Body of pancreas (tissue), 4 donors: ENCODE measurements at places on chromosomes 4 and X. TPM values are rescaled to one million over a fixed set of nuclear protein-coding genes. Genes with fewer than 3 reads are reported as not detected.
A peak's percentile ranks its signal among the peaks of the same experiment; 100 is the strongest.

HPGD gene
- total RNA-seq: 0.33 TPM

LINC00632 gene
- total RNA-seq: 88.3 TPM

FGF13 gene
- 0.66 TPM for total RNA-seq

ASB12 gene
- total RNA-seq: not detected

SERTM2 gene
- not detected for total RNA-seq

TMPRSS11D gene
- not detected for total RNA-seq

MAGEB17 gene
- total RNA-seq: 7.3 TPM

SCML1 gene
- 9.3 TPM for total RNA-seq

MAGEA8 gene
- not detected for total RNA-seq

- no peak overlapping the region for H3K27ac ChIP-seq
- DNase-seq: no peak
Measured at GRCh38 chr4:87330761-87331160, 8.1 kb upstream of the HSD17B13 start.

DNA sequence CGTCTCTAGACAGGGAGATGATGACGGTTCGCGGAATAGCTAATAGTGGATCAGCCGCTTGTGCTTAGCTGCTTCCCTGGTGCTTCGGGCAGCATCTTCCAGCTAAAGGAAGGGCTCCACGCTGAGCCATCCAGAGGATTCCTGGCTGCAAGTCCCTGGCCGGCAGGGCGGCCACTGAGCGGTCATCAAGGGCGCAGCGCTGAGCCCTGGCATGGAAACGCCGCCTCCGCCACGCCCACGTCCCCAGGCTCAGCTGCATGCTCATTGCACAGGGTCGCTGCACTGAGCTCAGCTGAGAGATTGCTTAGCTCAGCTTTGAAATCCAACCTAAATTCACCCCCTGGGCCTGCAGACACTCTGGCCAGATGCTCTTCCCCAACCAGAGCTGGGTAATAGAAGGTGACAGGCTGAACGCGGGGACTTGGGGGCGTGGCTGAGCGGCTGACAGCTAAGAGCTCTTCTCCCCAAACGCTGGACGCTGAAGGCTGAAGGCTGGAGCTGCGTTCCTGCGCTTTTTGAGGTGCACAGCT is 118.2 kb upstream of the KIT start:
- no peak overlapping the region for H3K27ac ChIP-seq
- no peaks in the 10 kb centered on the region for H3K27me3 ChIP-seq

GRCh38 chrX:110120025-110120424 is 117.1 kb downstream of the TMEM164 start:
- H3K36me3 ChIP-seq: no peaks in the 10 kb centered on the region
- H3K27ac ChIP-seq: no peak overlapping the region
- DNase-seq: peak; percentile 72
- no peaks in the 10 kb centered on the region for H3K27me3 ChIP-seq

DNA sequence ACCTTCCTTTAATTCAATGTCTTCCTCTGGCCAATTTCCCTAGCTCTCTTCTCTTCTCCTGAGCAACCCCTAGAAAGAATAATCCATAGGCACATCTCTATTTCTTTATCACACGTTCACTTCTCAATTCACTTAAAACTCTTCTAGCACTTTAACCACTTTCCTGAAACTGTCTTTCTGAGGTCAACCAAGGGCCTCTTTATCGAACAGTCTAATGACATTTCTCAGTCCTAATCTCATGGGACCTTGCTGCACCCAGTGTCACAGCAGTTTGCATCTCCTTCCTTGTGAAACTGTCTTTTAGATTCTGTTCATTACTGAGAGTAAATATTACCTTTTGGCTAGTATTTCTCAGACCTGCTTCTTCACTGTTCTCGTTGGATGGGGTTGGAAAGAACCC is 285.3 kb upstream of the RASGEF1B start:
- H3K4me1 ChIP-seq: no peaks in the 10 kb centered on the region
- no peak overlapping the region for H3K4me3 ChIP-seq
- no peak for DNase-seq
- H3K27me3 ChIP-seq: no peaks in the 10 kb centered on the region

GRCh38 chrX:65601126-65601525 is 66.3 kb upstream of the MSN start:
- no peaks in the 10 kb centered on the region for H3K27me3 ChIP-seq
- H3K27ac ChIP-seq: peak overlapping the region; percentile 64
- H3K4me1 ChIP-seq: peaks cover 15% of the 10 kb centered on the region
- H3K36me3 ChIP-seq: no peaks in the 10 kb centered on the region

DNA sequence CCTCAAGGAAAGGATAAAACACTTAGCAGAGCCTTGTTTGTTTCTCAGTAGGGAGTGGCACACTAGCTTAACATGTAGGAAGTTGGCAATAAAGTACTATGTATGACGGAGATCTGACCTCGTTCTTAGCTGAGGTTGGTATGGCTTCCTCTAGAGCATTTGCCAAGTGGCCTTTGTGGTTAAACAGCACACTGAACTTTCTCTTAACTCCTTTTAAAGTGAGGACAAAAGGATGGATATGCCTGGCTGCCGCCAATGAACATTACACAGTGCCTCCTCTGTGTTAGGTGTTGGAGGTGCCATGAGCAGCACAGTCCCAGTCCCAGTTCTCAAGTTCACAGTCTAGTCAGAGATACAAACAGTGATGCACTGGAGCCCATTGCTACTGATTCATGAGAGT is 54.4 kb downstream of the VGLL1 start:
- DNase-seq: no peak
- H3K36me3 ChIP-seq: no peaks in the 10 kb centered on the region
- no peak overlapping the region for H3K4me3 ChIP-seq
- no peaks in the 10 kb centered on the region for H3K4me1 ChIP-seq
- no peak overlapping the region for H3K27ac ChIP-seq

GRCh38 chr4:83932750-83933391 is 397.0 kb downstream of the GPAT3 start:
- no peaks in the 10 kb centered on the region for H3K4me1 ChIP-seq
- no peaks in the 10 kb centered on the region for H3K36me3 ChIP-seq
- no peaks in the 10 kb centered on the region for H3K27me3 ChIP-seq
- H3K4me3 ChIP-seq: no peak overlapping the region
- no peak overlapping the region for H3K27ac ChIP-seq

DNA sequence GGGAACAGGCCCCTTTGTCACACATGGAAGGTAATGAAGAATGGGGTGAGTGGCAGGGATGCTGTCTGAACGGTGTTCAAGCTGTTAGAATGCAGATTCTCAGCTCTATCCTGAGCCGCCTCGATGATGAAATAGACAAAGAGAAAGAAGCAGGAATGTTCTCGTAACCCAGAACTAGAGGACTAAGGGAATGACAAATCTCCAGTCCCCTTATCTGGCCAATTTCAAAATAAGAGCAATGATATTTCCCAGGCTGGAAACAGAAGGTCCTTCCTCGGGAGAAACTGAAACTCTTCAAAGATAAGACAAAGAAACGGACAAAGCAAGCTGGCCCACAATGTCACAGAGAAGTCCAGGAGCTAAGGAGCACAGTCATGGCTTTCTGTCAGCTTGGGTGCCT is 29.5 kb upstream of the MTNR1A start:
- H3K27me3 ChIP-seq: no peaks in the 10 kb centered on the region
- no peaks in the 10 kb centered on the region for H3K36me3 ChIP-seq
- H3K4me1 ChIP-seq: peaks cover 7% of the 10 kb centered on the region
- H3K4me3 ChIP-seq: no peak overlapping the region
- no peak overlapping the region for H3K27ac ChIP-seq

DNA sequence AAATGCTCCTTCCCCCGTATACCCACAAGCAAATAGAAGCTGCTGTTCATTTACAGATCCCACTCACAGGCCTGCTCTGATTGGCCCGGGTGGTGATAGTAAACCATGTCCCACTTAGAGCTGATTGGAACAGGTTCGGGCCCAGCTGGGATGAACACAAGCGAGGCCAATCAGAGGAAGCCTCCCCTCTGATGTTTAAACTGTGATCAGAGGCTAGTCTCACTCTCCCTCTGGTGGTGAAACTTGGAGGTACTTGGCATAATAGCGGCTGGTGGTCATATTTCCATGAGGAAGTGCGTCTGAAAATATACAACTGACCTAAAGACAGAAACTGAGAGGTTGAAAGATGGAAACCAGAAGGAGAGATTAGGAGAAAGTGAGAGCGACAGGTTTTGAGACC is 51.5 kb upstream of the TRPC3 start:
- no peaks in the 10 kb centered on the region for H3K36me3 ChIP-seq
- no peak for DNase-seq
- H3K27ac ChIP-seq: no peak overlapping the region
- H3K4me3 ChIP-seq: no peak overlapping the region
- H3K27me3 ChIP-seq: no peaks in the 10 kb centered on the region
